ENCODE measurements at places on chromosomes 7 and 10.

DNA sequence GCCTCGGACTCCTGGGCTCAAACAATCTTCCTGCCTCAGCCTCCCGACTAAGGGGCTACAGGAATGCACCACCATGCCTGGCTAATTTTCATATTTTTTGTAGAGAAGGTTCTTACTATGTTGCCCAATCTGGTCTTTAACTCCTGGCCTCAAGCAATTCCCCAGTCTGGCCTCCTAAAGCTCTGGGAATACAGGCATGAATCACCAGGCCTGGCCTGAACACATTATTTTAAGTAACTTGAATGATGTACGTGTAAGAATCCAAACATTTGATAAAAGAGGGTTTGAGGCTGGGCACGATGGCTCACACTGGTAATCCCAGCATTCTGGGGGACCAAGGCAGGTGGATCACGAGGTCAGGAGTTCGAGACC lies 13.0 kb upstream of the BAMBI start:
- no peak for DNase-seq

DNA sequence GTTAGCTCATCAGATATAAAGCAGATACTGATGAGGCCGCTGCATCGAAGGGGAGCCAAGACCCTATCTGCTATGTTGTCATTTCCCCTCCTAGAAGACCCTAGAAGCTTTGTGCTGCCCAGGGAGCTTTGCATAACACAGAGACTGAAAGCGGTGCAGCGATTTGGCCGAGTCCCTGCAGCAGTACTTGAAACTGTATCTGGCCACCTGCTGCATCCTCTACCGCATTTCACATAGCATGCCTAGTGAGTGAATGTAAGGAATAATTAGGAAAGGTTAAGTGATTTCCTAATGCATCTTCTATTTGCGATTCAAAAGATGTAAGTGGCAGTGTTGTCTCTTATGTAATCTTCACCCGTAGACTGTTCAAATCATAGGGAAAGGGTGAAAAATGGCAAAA lies 106.7 kb downstream of the LRMDA start:
- no peak for DNase-seq

DNA sequence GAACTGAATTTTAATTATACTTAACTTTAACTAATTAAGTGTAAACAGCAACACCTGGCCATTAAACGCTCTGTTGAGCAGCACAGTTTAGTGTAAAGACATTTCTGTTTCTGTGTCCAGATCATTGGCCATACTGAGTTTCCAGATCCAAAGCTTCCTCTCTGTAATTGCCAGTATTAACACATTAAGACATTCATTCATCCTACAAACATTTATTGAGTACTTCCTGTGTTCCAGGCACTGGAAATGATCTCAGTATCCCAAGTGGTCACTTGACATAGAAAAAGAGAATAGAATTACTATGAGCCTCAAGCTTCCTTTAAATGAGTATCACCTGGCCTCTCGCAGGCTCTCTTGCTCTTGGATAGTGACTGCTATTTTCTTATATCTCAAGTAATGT lies 618.1 kb downstream of the SORCS3 start:
- no peak for DNase-seq

DNA sequence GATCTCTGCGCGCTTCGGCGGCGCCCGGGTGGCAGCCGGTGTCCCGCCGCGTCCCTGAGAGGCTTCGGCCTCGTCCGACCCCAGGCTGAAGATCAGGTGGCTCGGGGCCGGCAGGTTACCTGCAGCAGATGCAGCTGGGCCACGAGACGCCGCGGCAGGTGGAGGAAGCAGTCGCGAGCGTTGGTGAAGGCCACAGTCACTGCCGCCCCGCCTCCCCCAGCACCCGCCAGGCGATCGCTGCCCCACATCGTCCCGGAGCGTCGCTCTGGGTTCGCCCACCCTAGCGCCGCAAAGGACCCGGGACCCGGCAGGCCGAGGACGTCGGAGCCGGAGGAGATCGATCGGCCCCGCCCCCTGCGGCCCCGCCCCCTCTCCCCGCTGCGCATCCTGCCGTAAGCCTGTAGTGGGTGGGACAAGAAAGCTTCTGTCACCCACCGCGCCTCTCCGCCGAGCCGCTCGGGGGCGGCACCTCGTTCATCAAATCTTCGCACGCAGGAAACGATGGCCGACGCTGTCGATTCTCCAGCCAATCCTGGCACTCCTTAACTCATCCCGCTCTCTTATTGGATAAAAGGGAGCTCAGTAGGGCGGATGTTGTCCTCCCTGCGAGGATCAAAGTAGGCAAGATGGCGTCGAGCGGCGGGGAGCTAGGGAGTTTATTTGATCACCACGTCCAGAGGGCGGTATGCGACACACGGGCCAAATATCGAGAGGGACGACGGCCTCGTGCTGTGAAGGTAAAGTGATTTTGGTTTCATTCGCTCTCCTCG lies at the start of the genes PEX1 and RBM48:
Gene PEX1, minus strand, starts transcription at position 333 of the 770 bp plus-strand sequence. Its CDS starts 85 bp downstream, at position 248.
Gene RBM48, plus strand, starts transcription at position 608 of the 770 bp plus-strand sequence. Its CDS starts 19 bp downstream, at position 627.
- DNase-seq: peak; percentile 98

DNA sequence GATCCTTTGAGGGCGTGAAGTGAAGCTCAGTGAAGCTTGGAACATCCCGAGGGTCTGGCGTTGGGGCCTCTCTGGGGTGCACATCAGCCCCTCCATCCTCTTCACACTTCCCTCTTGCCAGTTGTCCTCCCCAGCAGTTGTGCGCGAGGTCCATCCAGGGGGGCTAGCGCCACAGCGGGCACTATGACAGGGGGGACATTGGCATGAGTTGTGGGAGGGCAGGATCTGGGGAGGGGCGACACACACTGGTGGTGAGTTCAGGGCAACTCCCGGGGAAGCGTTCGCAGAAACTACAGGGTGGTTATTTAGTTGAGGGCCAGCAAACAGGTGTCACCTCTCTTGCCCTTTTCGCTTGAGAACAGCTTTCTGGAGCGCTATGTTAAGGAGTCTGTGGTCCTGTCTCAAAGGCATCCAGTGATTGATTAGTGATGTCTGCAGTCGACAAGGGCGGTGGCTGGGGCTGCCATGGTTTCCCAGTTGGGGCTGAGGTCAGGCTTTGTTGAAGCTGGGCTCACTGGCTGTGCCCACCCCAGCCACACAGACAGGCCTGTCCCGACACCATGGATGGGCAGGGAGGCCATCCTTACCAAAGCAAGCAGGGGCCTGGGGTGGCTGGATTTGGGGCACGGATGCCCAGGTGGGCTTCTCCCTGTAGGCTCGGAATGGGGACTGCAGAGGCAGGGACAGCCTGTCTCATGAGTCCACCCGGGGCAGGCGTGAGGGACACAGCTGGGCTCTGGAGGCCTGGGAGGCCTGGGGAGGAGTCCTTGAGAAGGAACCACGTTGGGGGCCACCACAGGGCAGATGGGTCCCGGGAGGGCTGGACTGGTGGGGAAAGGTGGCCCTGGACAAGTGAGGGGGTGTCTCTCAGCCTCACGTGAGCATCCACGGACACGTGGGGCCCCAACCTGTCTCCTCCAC lies 59.4 kb downstream of the UNCX start:
- no peak for DNase-seq

Data from BJ (cell line).